Effector memory CD8-positive, alpha-beta T cell (primary cell): ENCODE measurements at places on chromosomes 3 and 15.

DNA sequence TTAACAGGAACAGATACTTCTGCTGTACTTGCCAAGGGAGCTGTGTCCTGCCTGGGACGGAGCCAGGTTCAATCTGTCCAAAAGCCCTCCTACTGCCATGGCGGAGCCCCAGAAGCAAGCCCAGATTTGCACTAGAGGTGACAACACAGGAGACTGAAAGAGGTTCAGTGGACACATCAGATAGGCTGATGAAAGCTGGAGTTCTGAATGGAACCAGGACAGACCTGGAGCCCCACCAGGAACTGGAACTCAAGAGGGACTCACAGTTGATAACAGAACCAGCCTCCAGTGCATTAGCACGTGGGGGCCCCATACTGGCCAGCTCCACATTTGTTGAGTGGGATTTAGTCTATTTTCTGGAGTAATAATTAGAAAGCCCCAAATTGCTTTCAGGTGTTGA lies 315.5 kb downstream of the ARRDC4 start:
- DNase-seq = no peak

DNA sequence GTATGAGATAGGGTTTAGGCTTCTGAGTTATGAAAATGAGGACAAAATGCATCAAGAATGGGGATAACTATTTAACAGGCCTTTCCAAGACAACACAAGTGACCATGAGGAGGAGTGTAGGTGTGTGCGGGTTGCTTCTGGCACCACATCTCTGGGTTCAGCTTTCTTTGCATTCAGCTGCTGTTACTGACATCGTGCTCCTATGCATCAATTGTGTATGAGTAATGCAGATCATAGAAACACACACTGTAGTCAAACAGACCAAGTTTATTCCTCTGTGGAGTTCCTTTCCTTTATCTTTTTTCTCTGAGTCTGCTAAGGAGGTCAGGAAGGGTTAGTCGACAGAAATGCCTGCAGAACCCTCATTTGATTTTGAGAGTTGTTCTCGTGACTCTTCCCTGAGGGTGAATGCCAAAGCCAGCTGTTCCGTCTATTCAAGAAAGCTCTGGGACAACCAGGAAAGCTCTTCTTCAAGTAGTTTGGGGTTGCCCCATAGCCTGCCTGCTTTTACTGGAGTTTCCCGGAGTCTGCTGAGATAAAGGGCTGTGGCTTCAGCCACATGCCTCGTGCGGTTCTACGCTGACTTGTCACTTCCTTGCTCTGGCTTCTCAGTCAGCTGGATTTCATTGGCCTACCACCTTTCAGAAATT lies 136.7 kb upstream of the TLE3 start:
- no peak for DNase-seq

- DNase-seq = no peak
Observed at GRCh38 chr3:84724877-84725276, 233.9 kb upstream of the CADM2 start.

GRCh38 chr3:71907996-71908395 lies 123.0 kb upstream of the PROK2 start:
- no peak for DNase-seq

GRCh38 chr3:127025456-127025855 lies 42.5 kb downstream of the PLXNA1 start:
- DNase-seq = no peak

- DNase-seq = no peak
Observed at GRCh38 chr3:11099306-11099705, 55.0 kb upstream of the HRH1 start.

GRCh38 chr3:177889161-177889560 lies 647.1 kb upstream of the KCNMB2 start:
- DNase-seq = no peak
